Endodermal cell (in vitro differentiated cells): ENCODE measurements at places on chromosomes 11 and 22.
A peak's percentile ranks its signal among the peaks of the same experiment; 100 is the strongest.

DNA sequence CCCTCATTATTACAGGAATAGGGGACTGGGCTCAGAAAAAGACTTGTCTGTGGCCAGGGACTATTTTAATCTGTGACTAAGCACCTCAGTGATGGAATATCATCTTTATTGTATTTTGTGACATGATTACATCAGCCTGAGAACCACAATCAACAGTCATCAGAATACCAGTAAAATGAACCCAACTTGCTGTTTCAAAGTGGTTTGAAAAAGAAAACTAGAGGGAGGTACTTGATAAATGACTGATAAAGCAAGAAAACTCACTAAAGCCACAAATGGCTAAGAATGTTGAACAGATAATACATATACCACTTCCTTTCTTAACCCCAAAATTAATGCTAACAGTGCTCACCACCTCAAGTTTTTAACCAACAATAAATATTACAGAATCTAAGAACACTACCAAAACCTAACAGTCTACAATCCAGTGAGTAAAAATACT, 155.7 kb downstream of the ATG16L2 start:
- no peak for DNase-seq

DNA sequence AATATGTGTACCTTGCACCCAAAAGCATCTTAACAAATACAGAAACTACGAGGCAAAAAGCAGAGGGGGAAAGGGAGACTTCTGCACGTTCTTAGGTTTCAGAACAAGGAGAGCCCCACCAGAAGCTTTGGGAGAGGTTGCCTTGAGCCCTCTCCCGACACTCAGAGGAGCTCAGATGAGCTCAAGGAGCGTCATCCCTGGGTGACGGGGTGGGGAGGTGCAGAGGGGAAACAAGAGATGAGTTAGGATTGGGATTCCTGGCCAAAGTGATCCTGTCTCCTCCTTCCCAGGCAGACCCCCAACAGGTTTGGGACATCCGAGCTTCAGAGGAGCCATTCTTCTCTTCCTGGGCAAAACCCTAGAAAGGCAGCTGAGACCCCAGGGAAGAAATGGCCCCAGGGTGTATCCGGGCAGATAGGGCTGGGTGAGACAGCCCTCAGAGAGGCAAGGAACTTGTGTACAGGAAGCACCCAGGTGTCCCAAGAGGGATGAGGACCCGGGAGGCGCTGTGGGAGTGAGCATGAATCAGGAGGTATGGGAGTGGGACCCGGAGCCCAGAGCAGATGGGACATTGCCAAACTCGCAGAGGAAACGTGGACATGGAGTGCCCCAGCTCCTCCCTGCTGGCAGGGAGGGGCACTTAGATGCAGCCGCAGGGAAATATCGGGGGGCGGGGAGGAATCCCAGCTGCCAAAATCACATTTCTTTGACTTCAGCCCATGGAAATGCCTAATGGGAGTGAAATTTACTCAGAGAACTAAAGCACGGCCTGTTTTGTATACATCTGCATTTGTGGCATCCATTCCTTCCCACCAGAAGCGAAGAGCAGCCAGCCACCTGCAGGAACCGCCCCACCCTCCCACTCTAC, 12.4 kb downstream of the C1QTNF6 start:
- DNase-seq: peak; percentile 34

GRCh38 chr11:103805688-103806009, 230.8 kb upstream of the DDI1 start:
- DNase-seq: no peak

DNA sequence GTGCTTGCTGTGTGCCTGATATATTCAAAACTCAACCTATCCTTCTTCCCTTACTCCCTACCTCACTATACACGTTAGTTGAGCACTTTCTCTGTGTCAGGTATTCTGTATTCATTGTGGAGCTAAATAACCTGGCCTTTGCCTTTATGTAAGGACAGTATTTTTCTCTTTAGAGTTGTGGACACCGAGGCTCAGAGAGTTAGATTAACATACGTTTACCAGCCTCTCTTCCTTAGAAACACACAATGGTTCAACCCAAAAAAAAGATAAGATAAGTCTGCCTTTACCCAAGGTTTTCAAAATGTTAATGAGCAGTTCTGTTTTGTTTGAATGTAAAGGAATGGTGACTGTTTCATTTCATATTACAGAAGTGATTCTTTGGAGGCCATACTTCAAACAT, 45.0 kb downstream of the CBL start:
- no peak for DNase-seq

GRCh38 chr11:88312628-88313027, 24.9 kb downstream of the CTSC start:
- DNase-seq: no peak

DNA sequence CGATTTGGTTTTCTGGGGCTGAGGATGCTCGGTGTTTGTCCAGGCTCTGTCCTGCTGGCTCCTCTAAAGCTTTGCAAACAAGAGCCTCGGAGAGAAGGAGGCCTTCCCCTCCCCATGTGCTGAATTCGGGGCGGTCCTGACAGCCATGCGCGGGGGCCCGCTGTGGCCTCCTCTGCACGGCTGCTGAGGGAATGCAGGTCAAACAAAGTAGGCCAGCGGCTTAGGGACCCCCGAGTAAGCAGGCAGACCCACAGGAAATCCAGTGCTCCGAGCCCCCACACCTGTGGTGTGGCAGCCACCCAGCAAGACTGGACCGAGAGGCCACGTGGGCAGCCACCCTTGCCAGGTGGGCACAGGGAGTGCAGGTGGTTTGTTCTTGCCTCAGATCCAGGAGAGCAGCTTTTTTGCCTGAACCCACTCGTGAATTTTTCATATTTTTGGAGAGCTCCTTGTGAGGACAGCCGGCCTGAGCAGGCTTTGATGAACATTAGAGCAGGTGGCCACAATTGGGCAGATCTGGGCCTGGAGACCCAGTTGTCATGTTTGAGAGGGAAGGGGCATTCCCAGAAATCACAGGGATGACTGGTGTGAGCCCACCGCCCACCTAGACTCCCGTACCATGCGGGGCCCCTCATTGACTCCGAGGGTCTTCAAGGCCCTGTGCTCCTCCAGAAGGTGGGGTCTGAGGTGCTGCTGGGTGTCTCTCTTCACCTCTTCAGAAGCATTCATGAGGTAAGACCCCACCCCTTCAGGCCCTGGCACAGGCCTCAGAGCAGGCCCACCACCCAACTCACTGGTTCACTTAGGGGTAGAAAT, 43.0 kb upstream of the KCNQ1OT1 start:
- no peak for DNase-seq

DNA sequence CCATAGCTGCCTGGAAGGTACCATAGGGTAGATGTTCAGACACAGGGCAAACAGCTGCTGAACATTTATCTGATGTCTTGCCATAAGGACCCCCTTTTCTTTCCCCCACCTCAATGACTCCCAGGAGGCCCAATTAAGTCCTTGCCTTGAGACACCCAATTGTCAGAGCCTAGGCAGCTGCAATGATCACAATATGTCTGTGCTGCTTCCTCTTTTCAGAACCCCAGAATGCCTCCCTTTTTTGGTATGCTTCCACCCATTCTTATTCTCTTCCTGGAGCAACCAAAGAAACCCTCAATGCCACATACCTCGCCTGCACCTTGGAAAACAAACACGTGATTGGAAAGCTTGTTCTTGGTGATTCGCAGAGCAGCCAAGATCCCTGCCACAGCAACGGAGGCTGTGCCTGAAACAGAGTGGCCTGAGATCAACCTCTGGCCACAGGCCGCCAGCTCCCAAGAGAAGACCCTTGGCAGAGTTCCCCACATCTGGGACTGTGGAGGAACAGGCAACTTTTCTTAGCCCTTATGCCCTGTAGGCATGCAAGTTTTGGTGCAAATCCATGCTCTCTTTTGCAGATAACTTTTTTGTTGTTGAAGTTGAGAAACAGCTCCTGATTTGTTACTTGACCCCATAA, 75.4 kb downstream of the CCDC81 start:
- no peak for DNase-seq

DNA sequence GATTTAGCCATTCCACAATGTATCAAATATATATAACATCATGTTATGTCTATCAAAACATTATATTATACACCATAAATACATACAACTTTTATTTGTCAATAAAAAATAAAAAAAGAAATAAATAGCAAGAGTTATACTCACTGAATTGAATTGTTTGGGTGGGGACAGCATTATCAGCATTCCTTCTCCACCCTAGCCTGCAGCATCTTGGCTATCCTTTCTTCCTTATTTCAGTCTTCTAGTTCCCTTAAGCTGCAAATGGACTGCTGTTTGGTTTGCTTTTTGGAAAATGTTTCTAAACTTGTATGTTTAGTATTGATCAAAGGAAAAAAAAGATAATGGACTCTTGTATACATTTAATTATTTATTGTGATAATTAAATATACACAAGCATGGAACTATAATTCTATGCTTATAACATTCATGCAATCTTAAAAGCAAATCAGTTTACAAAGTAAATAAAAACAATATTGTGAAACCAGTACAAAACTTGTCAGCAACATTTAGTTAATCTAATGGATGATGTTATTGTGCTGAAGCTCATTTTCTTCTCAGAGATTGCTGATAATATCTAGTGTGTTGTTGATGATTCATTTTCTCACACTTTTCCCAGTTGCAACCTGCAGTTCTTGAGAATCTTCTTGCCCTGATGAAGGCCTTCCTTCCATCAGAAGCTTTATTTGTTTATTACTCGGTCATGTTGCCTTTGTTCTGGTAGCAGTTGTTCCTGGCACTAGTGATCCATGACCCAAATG, 5.0 kb downstream of the ARHGAP42 start:
- DNase-seq: no peak

DNA sequence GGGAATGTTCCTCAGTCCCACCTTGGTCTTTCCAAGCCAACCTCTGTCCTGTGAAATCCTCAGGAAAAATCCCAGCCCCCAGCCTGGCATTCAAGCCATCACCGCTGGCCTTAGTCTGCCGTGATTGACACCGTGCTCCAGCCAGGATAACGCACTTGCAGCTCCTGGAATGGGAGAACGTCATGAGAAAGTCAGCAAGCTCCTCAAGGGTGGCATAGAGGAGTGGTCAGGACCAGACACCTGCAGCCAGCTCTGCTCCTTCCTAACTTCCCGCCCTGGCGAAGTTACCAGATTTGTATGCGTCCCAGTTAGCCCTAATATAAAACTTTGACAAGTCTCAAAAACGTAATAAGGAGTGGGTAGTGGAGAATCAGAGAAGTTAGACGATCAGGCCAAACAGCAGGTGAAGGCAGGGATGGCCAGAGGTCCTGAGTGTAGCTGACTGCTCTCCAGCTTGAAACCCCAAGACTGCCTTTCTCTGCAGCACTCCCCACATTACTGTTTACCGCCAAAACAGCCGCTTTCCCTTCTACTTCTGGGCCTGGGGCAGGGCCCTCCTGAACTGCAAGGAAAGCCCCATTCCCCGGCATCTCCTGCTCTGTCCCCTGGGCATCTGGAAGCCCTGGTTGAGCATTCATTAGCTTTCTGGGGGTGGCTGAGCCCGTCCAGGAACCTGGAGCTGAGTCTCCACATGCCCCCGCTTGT, 1.3 kb upstream of the DKK3 start:
- peak; percentile 57 for DNase-seq

DNA sequence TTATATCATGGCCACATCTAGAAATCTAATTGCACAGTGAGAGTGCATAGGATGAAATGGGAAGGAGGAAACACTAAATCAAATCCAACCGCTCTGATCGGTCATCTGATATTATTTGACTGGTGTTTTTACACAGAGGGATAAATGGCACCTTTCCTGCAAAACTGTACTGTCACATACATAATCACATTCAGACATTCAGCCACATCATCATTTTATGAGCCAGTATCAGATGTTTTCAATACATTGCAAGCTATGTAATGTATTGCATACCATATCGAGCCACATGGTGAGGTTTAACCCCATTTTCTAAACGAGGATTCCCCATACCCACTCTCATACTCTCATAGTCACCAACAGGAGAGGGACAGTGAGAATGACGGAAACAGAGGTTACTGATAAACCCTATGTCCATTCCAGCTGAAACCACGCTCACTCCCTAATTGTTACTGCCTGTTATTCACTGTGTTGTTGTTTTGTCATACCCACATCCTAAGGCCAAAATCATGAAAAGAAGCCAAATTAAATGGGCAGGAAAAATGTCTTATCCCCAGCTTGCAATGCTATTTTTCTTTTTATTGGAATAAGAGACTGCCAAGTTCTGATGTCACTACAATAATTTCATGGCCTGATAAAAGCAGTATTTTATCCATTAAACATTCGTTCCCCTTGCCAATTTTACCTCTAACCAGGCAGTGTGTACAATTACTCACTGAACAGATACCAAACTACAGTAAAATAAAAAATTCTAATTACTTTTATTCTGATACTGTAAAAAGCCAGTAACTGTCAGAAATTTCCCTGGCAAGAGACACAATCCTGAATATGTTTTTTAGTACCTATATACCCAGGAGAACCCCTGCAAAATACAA, 9.0 kb downstream of the CDON start:
- no peak for DNase-seq

DNA sequence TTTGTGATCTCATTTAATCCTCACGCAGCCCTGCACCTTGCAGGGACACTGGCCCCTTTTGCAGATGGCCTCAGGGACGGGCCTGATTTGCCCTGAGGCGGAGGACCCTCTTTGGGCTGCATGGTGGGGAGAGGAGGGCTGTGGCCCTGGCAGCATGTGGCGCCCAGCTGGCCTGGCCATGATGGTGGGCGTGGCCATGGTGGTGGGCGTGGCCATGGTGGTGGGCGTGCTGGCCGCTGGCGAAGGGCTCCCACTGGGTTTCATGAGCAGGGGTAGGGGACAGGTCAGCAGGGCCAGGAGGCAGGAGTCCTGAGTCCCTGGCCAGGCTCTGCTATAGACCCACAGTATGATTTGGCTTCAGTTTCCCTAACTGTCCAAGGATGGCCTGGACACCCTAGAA, 13.1 kb downstream of the WNT11 start:
- peak; percentile 82 for DNase-seq

- peak; percentile 3 for DNase-seq
These were observed 57.9 kb upstream of the SYT13 start for GRCh38 chr11:45344028-45344427.

- no peak for DNase-seq
These were observed 32.7 kb downstream of the FLI1 start for GRCh38 chr11:128726458-128727139.

DNA sequence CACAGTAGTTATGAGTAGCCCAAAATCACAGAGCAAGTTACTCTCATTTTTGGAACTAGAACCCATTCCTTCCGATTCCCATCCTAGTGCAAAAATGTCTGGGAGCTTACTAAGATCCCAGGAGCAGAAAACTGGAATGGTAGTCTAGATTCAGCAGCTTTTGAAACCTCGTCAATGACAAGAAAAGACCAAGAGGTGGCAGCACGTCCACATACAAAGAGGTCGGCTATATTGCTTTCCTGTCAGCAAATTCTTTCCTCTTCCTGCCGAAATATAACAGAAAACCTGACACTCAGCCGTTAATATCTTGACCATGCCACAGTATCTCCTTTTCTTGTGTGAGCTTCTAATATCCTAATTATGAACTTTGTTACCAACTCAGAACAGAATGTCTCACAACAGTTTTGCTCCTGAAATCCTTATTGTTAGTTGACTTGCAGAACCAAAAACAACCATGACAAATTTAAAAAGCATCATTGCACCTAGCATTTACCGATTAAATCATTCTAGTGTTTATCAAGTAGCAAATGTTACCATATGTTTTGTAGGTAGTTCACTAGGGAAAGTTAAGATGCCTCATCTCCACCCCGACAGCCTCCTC, 92.8 kb upstream of the OR9G4 start:
- DNase-seq: peak; percentile 79

- no peak for DNase-seq
These were observed 34.7 kb downstream of the NECTIN1 start for GRCh38 chr11:119694334-119694733.
